ENCODE measurements at places on chromosomes 1 and 21. TPM values are rescaled to one million over a fixed set of nuclear protein-coding genes. Genes with fewer than 3 reads are reported as not detected.

Gene RGS18
- not detected for total RNA-seq

DNA sequence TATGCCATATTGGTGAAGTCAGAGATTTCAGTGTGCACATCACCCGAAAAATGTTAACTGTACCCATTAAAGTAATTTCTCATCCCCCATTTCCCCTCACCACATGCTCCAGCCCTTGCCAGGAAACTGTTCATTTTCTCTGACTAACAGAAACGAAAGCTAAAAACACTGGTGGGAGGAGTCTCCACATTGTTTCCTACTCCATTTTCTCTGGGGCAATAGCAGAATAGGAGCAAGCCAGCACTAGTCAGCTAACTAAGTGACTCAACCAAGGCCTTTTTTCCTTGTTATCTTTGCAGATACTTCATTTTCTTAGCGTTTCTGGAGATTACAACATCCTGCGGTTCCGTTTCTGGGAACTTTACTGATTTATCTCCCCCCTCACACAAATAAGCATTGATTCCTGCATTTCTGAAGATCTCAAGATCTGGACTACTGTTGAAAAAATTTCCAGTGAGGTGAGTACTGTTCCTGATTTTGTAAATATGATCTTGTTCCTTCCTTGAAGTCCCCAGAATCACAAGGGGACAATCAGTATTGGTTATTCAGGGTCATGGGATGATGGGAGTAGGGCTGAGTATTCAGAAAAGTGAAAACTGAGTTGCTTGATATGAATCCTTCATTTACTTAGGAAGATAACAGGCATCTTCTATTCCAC, at the start of gene IFI16:
Gene IFI16, plus strand, starts transcription at position 204 of the 658 bp plus-strand sequence. CDS start 4,774 bp downstream, outside the sequence.
- H3K36me3 ChIP-seq = peaks cover 69% of the 10 kb centered on the region
- peak within 1 kb of the TSS; percentile 95 for H3K27ac ChIP-seq
- no peaks in the 10 kb centered on the region for H3K27me3 ChIP-seq
- H3K4me3 ChIP-seq = peak within 1 kb of the TSS; percentile 85

DNA sequence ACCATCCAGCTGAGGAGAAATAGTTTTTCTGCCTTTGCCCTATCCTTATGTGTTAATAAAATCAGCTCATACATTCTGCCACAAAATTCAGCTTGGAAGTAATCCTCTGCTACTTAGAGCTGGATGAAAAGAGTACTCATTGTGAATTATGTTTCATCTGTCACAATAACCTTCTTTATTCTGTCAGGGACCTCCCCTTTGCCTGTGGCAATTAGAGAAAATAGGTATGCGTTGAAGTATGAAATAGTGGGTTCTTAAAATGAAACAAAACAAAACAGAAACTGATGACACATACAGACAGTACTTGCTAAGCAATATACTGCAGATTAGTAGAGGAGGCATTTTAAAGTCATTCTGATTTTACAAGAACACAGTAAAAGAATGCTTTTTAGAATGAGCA, 578.5 kb downstream of the USP25 start:
- H3K27me3 ChIP-seq = peaks cover 7% of the 10 kb centered on the region
- H3K4me1 ChIP-seq = peaks cover 4% of the 10 kb centered on the region
- H3K4me3 ChIP-seq = no peak overlapping the region
- H3K36me3 ChIP-seq = no peaks in the 10 kb centered on the region

DNA sequence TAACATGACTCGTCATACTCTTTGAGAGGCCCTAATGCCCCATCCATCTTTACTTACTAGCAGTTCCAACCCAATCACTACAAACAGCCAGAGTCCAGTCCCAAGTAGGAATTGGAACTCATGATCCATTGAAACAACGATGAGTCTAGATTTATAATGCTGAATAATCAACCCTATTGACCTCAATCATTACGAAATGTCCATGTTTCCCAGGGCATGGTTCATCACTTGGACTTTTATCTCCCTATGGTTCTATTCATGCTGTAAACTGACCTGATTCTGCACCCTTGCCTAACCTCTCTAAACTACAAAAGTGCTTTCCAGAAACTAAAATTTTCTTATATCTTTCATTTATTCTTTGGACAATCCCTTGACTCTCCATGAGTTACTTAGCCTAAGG, 840.0 kb upstream of the B3GALT2 start:
- H3K4me1 ChIP-seq = no peaks in the 10 kb centered on the region
- no peak overlapping the region for H3K4me3 ChIP-seq
- peaks cover 2% of the 10 kb centered on the region for H3K36me3 ChIP-seq
- H3K27me3 ChIP-seq = no peaks in the 10 kb centered on the region

Gene KIF26B
- 0.60 TPM for total RNA-seq

GRCh38 chr1:17948594-17948993, 159.0 kb upstream of the IGSF21 start:
- no peak overlapping the region for H3K4me3 ChIP-seq
- no peak for DNase-seq
- no peaks in the 10 kb centered on the region for H3K4me1 ChIP-seq
- H3K27ac ChIP-seq = no peak overlapping the region
- peaks cover 33% of the 10 kb centered on the region for H3K27me3 ChIP-seq
- no peaks in the 10 kb centered on the region for H3K36me3 ChIP-seq

Gene IL20
- not detected for total RNA-seq

DNA sequence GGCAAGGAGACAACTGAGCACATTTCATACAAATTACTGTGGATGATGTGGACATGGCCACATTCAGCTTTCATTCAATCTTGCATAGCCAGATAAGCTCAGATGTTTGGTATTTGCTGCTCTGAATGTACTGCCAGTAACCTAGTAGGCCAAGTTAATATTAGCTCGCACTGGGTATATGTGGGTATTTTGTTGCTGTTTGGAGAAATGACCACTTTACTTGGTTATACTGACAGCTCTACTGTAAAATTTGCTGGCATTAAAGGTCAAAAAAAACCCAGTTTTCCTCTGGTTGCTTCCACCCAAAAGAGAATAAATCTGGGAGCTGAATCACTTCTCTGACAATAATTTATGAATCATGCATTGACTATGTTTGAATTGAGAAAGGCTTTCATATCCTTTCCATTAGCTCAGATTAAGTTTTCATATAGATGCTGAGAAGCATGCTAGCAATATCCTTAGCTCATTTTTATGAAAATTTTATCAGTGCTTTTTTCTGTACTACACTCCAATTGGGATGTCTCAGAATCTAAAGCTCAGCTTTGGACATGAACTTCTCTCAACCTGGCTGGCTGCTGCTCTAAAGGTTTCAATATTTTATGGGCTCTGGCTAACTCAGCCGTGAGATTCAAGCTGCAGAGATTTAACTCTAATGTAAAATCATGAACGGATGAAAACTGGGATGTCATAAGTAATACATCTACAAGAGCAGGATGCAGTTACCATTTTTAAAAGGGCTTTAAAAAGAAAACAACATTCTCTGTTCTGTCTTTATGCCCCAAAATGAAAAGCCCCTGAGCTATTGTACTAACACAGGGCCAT, 330.0 kb downstream of the BARHL2 start:
- no peaks in the 10 kb centered on the region for H3K36me3 ChIP-seq
- H3K27ac ChIP-seq = no peak overlapping the region
- H3K4me1 ChIP-seq = no peaks in the 10 kb centered on the region
- H3K4me3 ChIP-seq = no peak overlapping the region
- no peaks in the 10 kb centered on the region for H3K27me3 ChIP-seq

Gene ID3
- 59.5 TPM for total RNA-seq

DNA sequence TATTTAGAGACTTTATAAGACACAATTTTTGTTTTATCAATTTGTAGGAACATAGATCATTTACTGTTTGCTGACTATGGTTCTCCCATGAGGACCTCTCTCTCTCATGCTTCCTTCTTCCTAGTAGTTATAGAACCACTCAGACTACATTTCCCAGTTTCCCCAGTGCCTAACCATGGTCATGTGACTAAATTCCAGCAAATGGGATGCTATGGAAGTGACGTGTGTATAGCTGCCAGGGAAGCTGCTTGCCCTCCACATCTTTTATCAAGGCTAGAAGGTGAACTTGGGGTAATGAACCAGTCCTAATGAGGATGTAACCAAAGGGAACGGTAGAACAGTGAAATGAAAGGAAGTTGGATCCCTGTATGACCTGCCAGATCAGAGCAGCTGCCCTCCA, 184.0 kb downstream of the MIS18A start:
- no peaks in the 10 kb centered on the region for H3K4me1 ChIP-seq
- H3K27ac ChIP-seq = no peak overlapping the region
- H3K36me3 ChIP-seq = no peaks in the 10 kb centered on the region

Gene CD1B
- total RNA-seq = not detected

DNA sequence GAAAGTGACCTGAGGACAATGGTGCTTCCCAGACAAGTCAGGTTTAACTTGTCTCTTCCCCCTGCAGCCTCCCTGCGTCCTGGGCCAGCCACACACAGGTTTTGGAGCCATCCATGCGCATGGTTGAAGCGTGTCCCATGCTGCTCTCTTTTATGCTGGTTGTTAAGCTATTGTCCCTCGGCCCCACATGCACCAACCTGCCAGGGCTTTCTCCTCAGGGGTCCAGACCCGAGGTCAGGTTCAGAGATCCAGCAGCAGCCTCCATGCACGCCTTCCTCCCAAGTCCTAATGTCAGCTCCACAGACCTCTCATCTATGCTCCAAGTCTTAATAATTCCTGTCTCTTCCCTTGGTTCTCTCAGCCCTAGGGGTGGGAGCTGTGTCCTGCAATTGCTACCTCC, 1.6 kb downstream of the ABCA4 start:
- no peak for DNase-seq
- no peaks in the 10 kb centered on the region for H3K4me1 ChIP-seq
- no peak overlapping the region for H3K27ac ChIP-seq
- H3K27me3 ChIP-seq = no peaks in the 10 kb centered on the region
- H3K4me3 ChIP-seq = no peak overlapping the region
- H3K36me3 ChIP-seq = no peaks in the 10 kb centered on the region

- DNase-seq = no peak
- H3K4me1 ChIP-seq = no peaks in the 10 kb centered on the region
- peaks cover 5% of the 10 kb centered on the region for H3K27me3 ChIP-seq
- no peak overlapping the region for H3K4me3 ChIP-seq
- H3K36me3 ChIP-seq = no peaks in the 10 kb centered on the region
- H3K27ac ChIP-seq = no peak overlapping the region
These were observed 37.0 kb upstream of the COL6A1 start for GRCh38 chr21:45944601-45945000.

Gene C1orf94
- total RNA-seq = not detected

DNA sequence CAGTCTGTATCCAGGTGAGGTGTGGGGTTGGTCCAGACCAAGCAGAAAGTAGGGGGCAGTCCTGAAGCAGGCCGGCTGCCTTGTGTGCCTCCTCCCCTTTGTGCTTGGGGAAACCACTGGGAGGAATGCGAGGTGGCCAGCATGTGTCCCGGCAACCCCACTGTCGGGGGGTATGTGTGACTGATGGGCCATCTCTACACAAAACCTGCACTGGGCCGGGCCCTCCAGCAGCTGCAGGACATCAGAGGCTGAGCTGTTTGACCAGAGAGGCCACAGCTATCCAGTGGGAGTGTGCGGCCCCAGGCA, 33.3 kb downstream of the TMEM51 start:
- no peaks in the 10 kb centered on the region for H3K4me1 ChIP-seq
- no peak overlapping the region for H3K27ac ChIP-seq
- DNase-seq = no peak
- peaks cover 15% of the 10 kb centered on the region for H3K27me3 ChIP-seq
- no peak overlapping the region for H3K4me3 ChIP-seq

DNA sequence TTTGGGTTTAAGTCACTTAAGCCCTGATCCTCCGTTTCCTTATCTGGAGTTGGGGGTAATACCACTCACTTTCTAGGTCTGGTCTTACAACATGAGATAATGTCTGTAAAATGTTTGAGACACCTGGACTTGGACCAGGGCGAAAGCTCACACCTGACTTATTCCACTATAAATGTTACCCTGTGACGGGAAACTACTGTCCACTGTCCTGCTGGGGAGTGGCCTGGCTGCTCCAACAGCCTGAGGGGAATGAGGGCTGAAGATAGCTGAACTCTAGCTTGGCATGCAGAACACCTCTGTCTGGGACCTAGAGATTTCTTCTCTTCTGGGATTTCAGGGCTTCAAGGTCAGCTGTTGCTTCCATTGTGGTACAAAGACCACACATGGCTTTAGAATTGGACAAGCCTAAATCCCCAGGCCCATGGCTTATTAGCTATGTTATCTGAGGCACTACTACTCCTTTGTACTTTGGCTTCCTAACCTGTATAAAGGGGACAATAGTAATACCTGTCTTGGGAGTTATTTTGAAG, 9.5 kb upstream of the A3GALT2 start:
- H3K27ac ChIP-seq = no peak overlapping the region
- H3K4me1 ChIP-seq = peaks cover 6% of the 10 kb centered on the region
- no peak for DNase-seq
- H3K4me3 ChIP-seq = no peak overlapping the region
- peaks cover 13% of the 10 kb centered on the region for H3K36me3 ChIP-seq
- no peaks in the 10 kb centered on the region for H3K27me3 ChIP-seq

GRCh38 chr21:14773777-14774345, 227.7 kb upstream of the SAMSN1 start:
- H3K4me1 ChIP-seq = no peaks in the 10 kb centered on the region
- H3K36me3 ChIP-seq = no peaks in the 10 kb centered on the region
- H3K27me3 ChIP-seq = peaks cover 8% of the 10 kb centered on the region
- DNase-seq = peak; percentile 36
- no peak overlapping the region for H3K4me3 ChIP-seq
- no peak overlapping the region for H3K27ac ChIP-seq

Gene C1orf185
- not detected for total RNA-seq

Gene SLAMF1
- total RNA-seq = 41.6 TPM

Gene OPRD1
- 0.02 TPM for total RNA-seq

- peak; percentile 70 for DNase-seq
- peaks cover 15% of the 10 kb centered on the region for H3K27me3 ChIP-seq
- peak overlapping the region; percentile 33 for H3K4me3 ChIP-seq
- peak overlapping the region; percentile 9 for H3K27ac ChIP-seq
These were observed 4.2 kb upstream of the IL19 start for GRCh38 chr1:206766251-206766856.

- no peak for DNase-seq
- no peaks in the 10 kb centered on the region for H3K36me3 ChIP-seq
- peaks cover 20% of the 10 kb centered on the region for H3K27me3 ChIP-seq
- no peak overlapping the region for H3K27ac ChIP-seq
- no peak overlapping the region for H3K4me3 ChIP-seq
These were observed 11.1 kb downstream of the PYHIN1 start for GRCh38 chr1:158942490-158942889.
